Stimulated activated CD4-positive, alpha-beta T cell treated with anti-CD3 and anti-CD28 coated beads, Interleukin-1b, Interleukin-23, amount 100 ng/mL, for 1 hour (primary cell): ENCODE measurements at places on chromosomes 5 and 9.

GRCh38 chr5:130017173-130017572 lies 112.9 kb downstream of the CHSY3 start:
- no peak for DNase-seq

- no peak for DNase-seq
Observed at GRCh38 chr5:128169401-128170017, 85.9 kb downstream of the SLC12A2 start.

DNA sequence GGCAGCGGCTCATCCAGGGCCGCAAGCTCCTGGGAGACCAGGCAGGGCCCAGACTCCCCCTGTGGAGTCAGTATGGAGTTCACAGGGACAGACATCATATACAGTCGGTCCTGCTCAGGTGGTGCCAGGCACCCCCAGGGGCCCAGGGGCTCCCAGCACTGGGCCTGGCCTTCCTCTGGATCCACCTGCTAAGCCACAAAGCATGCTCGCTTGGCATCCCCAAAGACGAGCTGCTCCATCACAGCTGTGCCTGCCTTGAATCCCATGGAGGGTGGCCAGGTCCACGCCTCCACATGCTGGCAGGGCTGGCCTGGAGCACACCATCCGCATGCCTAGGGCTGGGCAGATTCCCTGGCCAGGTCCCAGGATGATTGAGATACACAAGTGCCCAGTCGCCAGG lies 4.6 kb downstream of the BICD2 start:
- no peak for DNase-seq

DNA sequence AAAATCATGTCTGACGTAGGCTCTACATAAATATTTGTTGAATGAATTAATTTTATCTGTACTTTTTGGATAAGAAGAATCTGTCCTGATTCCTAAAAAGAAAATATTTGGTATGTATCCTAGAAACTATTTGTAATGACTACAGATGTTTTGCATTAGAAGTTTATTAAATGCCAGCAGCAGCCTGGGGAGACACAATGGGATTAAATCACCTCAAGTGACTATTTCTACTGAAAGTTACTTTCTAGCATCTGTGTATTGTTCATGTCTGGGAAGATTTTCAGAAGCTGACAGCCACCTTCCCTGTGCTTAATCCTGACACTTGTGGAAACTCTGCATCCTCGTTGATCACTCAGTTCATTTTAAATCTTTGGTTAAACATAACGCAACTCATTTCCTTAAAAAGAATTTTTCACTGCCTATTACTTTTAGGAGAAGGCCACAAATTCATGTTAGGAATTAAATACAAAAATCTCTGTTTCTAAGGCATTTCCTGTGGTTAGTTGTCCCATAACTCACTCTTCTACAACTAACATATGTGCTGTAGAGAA lies 209.3 kb upstream of the PPP1R2B start:
- DNase-seq: no peak

- no peak for DNase-seq
Observed at GRCh38 chr9:131027048-131027871, 18.3 kb downstream of the LAMC3 start.

DNA sequence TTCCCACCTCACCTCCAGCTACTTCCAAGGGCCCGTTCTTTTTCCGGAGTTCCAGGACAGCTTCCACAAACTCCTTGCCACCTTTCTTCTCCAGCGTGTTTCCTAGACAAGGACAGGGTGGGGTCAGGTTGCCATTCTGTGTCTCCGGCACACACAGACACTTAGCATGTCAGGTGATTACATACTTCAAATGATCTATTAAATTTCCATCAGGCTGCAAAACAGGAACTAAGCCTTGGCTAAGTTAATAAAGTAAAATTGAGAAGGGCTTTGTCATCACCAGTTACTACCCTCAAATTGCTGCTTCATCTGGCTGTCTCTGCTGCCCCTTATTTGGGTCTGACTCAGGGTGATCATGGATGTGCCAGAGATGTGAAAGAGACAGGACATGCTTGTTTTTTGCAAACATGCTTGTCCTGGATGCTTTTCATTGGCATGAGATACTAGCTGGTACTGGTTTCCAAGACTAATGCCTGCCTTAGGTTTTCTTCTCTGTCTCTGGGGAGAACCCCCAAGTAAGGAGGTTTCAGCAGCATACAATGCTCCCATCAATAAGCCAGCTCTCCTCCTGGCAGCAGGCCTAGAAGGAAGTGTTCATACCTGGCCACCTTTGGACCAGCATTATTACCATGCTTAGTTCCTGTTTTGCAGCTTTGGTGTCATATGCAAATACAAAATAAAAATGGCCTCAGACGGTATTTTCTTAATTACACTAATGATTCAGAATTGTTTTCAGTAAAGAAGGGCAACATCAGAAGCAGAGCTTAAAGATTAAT lies 52.9 kb downstream of the MACROH2A1 start:
- no peak for DNase-seq

DNA sequence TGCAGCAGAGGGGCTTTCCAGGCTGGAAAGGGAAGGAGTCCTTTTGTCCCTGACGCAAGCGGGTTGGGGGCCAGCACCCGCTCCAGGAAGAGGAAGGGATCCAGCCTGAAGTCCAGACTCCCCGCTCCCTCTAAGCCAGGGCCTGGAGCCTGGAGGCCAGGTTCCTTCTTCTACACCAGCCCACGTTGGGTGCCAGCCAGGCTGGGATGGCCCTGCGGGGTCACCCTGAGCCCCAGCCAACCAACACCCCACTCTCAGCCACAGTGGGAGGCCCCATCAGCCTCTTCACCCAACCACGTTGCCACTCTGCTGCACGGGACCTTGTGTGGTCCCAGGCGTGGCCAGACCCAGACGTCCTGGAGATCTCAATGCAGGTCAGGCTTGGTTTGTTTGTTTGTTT lies 970 bp upstream of the FUT7 start:
- DNase-seq: no peak

- DNase-seq: no peak
Observed at GRCh38 chr5:106167766-106168165, 1503.0 kb downstream of the EFNA5 start.

GRCh38 chr9:114233491-114234185 lies 78.3 kb downstream of the COL27A1 start:
- DNase-seq: no peak

- no peak for DNase-seq
Observed at GRCh38 chr9:134657666-134658377, 16.2 kb downstream of the COL5A1 start.

GRCh38 chr5:102529031-102529430 lies 30.2 kb upstream of the SLCO6A1 start:
- DNase-seq: no peak

- DNase-seq: peak; percentile 19
Observed at GRCh38 chr5:76256116-76256889, 146.8 kb upstream of the IQGAP2 start.

DNA sequence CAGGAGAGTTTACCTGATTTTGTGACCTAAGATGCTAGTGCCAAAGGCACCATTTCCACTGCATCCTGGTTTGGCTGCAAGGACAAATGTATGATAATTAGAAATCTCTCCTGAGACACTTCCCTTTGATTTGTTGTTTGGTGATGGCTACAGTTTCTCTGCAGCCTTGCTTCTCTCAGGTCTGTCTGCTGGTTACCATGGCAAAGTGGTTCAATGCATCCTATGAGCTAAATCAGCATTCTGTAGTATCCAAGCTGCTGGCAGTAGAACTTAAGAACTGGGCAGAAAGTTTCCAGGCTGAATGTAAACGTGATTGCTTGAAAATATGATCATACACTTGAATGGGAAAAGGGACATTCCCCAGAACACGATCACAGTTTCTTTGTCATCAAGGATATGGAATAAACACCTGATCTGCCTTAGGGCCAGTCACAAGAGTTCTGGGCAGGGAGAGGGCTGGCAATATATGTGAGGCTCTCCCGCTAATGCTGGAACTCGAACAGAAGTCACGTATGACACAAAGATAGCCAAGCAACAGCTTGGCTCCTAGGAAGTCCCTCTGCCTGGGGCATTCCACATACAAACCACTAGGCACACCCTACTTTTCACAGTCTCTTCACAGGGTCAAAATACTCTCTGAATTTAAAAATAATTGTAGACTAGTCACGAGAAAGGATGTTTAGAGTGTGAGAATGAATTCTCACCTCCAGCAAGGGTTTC lies 138.1 kb upstream of the GRAMD2B start:
- no peak for DNase-seq

- no peak for DNase-seq
Observed at GRCh38 chr9:136044971-136045594, 50.0 kb downstream of the NACC2 start.

DNA sequence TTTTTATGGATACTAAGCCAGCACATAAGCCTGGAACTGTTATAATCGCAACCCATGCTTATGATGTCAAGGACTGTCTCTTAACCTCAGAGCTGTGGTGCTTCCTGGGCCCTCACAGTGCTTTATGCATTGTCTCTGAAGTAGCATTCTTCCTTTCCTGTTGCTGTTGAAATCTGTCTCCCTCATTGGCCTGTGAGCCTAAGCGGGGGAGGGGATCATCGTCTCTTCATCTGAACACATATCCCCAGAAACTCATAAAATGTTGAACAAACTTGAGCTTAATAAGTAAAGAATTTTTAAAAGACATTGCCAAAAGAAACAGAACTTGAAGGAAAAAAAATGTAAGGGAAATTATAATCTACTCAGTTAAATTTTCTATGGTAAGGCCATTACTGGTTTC lies 80.3 kb downstream of the SGCD start:
- no peak for DNase-seq

DNA sequence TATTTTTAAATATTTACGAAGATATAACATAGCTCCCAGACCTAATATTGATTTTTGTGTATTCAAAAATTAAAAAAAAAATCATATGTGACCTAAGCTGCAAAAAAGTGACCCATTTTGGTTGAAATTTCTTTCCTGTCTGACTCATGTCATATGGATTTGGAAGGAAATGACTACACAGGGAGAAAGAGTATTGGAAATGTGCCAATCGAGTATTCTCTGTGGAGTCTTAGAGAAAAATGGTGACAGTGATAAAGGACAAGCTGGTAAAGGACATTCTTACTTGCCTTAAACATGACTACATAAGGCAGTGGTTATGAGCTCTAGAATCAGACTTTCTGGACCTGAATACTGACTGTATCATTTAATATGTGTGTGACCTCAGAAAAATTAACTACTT lies 262.9 kb upstream of the PTPRD start:
- no peak for DNase-seq

DNA sequence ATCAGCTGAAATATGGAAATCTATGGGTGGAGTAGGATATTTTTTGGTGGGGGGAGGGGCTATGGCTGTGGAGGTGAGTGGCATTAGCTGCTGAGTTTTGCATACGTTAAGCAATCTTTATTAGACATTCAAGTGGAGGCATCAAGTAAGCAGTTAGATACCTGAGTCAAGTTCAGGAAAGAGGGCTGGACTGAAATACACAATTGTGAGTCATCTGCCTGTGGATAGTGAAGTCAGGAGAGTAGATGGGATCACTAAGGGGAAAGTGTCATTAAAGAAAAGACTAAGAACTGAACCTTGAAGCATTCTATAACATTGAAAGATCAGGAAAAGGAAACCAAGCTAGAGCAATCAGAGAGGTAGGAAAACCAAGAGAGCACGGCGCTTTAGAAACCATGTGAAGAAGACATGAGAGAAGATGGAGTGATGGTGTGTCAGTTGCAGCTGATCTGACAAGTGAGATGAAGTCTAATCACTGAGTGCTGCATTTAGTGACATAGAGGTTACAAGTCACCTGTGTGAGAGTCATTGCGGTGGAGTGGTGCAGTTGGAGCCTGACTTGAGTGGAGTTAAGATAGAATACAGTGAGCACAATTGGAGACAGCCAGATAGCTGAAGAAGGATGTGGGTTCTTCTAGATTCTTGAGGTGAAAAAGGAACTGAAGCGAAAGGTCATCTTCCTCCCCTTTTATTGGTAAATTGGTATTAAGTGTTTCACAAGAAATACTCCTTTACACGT lies 88.7 kb downstream of the PIP5K1B start:
- no peak for DNase-seq

- no peak for DNase-seq
Observed at GRCh38 chr5:74028976-74029375, 403.0 kb downstream of the ARHGEF28 start.

DNA sequence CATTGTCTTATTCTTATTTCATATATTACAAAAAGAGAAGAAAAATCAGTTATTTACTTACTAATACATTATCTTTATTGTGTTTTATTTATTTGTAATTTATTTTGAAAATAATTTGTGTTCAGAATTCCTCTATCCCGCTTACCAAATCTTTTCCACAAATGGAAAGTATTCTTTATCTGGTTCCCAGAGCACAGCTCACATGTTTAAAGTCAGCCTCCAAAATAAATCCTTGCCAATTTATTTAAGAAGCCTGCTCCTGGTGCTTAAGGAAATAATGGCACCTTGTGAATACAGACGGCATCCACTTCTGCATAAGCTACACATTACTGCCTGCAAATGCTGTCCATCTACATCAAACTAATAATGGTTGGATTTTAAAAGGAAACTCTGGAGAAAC lies 435.4 kb downstream of the MTRR start:
- no peak for DNase-seq

- DNase-seq: no peak
Observed at GRCh38 chr5:158116965-158117364, 258.0 kb upstream of the CLINT1 start.

- no peak for DNase-seq
Observed at GRCh38 chr9:99103901-99104458, 933 bp upstream of the TGFBR1 start.

- no peak for DNase-seq
Observed at GRCh38 chr5:76393035-76393680, 9.9 kb upstream of the IQGAP2 start.

DNA sequence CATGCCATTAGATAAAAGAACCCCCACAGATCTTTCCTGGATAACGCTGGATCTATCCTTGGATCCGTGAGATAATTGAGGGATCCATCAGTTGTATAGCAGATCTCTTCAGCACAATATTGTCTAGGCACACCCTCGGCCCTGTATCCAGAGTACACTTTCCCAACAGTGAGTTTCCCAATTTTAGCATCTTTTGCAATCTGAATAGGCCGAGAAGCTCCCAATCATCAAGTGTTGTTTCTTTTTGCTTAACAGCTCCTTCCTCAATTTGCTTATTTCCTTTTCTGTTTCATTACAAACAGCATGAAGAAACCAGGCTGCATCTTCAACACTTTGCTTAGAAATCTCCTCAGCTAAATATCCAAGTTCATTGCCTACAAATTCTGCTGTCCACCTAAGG lies 4.4 kb upstream of the SPTLC1 start:
- DNase-seq: no peak
